Thoracic aorta (tissue), 2 donors: ENCODE measurements at places on chromosomes 16 and 17.

- DNase-seq = no peak
Observed at GRCh38 chr17:37813751-37814150, 68.9 kb upstream of the HNF1B start.

DNA sequence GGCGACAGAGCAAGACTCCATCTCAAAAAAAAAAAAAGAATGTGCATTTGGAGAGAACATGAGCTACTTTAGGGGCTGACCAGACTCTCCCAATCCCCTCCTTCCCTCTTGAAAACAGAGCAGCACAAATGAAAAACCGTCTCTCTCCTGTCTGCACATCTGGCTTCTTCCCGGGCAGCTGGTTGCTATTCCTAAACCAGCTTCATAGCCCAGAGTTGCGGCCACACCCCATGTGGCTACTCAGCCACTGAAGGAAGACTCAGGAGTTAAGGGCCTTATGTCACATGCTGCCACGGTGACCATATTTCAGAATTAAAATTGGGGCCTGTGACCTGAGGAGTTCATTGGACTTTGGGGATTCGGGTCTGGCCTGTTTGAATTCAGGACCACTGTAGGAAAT, 48.3 kb downstream of the KATNIP start:
- DNase-seq = no peak

DNA sequence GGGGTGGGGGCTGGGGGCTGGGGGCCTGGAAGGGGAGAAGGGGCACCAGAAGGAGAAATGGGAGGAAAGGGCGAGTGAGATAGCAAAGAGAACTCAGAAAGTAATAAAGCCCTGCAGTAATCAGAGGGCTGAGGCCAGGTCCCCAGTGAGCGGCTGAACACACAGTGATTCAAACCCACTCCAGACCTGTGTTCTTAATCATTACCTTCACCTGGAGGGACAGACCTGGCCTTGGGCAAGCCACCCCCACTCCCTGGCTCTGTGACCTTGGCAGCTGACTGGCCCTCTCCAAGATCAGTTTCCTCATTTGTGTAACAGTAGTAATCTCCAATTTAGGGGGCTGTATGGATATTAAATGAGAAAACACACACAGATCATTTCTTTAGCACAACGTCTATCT, 150.4 kb downstream of the WWOX start:
- DNase-seq = no peak

GRCh38 chr17:78343543-78344201, 16.2 kb downstream of the SOCS3 start:
- DNase-seq = no peak

DNA sequence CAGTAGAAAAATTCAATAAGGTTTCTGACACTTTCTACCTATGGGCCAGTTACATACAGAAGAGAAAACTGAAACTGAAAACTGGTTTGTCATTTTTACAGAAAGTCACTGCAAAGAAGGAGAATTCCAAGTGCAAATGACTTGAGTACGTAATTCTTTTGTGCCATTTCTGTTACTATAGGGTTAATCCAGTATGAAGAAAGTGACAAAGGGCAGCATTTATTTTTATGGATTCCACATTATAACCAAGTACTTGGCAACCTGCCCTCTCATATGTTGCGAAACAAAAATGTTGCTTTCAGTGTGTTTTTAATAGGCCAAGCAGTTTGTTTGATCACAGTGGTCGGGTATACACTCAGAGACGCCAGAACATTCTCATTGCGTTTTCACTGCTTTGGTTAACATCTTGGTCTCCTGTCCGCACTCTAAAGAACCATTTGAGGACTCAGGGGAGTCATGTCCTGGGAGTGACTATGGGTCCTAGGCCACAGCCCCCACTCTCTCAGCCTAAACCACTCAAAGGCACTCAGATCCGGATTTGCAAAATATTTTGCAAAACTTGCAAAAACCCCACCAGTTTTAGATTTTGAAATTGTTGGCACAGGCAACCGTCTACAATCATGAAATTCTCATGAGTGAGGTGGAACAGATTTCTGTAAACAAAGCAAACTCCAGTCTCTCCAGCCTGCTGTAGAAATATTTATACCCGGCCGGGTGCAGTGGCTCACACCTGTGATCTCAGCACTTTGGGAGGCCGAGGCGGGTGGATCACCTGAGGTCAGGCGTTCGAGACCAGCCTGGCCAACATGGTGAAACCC, 15.4 kb upstream of the HELZ start:
- DNase-seq = no peak

DNA sequence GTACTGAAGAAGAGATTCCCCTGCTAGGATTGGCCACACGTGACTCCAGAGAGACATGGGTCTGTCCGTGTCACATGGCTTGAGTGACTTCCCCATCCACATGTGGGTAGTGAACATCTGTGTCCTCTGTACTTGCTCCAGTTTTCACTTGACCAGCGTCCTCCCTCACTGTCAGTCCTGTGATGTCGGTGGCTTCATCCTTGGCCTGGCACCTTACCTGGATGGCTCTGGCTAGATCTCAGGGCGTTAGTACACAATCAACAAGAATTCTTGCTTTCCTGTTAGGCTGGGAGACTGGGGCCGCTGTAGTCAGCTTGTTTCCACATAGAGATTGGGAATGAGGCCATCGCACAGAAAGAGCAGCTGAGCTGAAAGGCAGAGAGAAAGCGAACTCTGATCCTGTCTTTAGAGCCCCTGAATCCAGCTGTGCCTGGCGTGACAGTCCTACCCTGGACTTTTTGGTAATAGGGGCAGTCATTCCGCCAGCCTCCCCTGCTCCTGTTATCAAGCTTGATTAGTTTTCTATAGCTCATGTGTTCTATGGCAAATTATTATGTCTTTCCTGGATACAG, 227.3 kb downstream of the SNX29 start:
- DNase-seq = no peak

DNA sequence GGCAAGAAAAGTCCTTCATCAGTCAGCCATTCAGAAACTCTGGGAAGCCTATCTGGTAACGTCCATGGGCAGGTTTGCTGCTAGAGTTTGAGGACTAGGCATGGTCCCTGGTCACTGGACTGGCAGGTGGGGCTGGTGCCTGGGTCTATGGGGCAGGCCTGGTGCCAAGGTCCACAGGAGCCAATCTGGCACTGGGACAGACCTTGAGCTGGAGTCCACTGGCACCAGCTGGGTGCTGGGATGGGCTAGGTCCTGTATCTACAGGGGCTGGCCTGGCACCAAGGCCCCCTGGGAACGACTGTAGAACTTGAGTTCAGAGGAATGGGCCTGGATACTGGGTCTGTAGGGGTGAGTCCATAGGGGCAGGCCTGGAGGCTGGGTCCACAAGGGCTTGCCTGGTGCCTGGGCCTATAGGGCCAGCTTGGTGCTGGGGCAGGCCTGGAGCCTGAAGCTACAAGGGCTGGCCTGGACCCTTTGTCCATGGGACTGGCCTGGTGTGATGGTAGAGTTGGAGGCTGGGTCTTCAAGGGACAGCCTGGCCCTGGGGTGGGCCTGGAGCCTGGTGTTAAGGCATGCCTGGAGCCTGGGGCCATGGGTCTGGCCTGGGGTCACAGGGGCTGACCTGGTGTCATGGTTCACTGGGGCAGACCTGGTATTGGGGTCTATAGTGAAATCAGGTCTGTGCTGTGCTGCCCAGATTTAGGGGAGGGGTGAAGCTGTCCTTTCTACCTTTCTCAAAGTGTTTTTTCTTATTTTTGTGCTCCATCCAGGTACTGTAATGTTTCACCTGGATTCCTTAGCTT, 30.5 kb upstream of the NKD1 start:
- DNase-seq = no peak

- DNase-seq = no peak
Observed at GRCh38 chr16:62201911-62202310, 165.7 kb upstream of the CDH8 start.

- DNase-seq = no peak
Observed at GRCh38 chr16:81987706-81988105, 23.6 kb downstream of the SDR42E1 start.

DNA sequence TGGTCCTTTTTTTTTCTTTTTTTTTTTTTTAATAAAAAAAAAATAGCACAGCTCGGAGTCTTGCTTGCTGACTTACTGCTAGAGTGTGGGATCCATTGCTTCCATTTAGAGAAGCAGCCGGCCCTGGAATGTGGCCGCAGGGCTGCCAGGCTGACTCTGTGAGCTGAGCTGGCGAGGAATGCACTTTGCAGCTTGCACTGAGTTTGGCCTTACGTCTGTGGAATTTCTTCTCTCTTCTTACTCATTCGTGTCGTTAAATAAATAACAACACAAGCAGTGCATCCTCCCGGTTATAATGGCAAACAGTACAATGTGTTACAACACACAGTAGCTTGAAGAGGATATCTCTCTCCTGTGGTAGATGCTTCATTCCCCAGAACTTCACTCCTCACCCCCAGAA, 69.2 kb downstream of the PRKCB start:
- no peak for DNase-seq

DNA sequence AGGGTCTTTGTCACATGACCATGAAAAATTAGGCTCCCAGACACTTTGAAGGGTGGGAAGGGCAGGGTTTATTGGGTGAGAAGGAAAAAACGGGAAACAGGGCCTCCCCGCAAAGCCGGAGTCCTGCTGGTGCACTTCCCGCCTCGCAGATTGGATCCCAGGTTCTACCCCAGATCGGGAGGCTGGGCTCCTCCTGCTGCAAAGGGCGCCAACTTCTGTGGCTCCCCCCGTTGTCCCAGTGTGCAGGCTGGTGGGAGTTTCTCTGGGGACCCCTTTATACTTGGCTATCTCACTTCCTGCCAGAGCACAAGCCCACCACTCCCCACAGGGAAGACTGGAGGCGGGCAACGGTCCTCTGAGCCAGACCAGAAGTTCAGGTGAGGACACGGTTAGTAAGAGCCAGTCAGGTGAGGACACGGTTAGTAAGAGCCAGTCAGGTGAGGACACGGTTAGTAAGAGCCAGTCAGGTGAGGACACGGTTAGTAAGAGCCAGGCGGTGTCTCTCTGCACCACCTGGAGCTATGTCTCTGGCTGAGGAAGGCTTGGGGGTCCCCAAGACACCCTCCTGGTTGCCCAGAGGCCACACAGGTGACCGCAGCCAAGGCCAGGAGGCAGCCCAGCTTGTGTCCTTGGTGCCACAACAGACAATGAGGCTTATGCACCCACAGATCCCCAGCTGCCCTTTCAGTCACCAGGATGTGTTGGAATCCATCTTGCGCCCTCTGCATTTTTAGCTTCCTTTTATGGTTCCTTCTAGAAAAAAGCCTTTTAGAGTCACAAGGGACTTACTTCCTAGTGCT, 48.1 kb upstream of the CHMP6 start:
- DNase-seq = no peak

GRCh38 chr17:76775021-76775600, 37.2 kb downstream of the MFSD11 start:
- DNase-seq = no peak

GRCh38 chr17:3474212-3474611, 1.6 kb upstream of the ASPA start:
- DNase-seq = no peak

DNA sequence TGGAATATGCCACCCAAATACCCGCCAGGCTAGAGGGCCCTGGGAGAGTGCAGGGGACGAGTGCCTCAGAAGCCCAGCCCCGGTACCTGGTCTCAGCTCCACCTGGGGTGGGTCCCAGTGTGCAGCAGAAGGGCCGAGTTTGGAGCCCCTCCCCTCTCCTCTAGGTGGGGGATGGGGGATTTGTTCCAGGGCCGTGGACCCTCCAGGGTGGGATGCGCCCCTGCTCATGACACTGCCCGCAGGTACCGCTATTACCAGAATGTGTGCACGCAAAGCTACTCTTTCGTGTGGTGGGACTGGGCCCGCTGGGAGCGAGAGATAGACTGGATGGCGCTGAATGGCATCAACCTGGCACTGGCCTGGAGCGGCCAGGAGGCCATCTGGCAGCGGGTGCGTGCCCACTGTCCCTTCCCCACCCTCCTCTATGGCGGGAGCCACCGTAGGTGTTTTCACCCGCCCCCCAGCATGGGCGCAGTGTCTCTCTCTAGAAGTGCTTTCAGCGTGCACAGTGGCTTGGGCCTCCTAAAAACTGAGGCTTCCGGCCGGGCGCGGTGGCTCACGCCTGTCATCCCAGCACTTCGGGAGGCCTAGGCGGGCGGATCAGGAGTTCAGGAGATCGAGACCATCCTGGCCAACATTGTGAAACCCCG, 1.2 kb downstream of the NAGLU start:
- no peak for DNase-seq

DNA sequence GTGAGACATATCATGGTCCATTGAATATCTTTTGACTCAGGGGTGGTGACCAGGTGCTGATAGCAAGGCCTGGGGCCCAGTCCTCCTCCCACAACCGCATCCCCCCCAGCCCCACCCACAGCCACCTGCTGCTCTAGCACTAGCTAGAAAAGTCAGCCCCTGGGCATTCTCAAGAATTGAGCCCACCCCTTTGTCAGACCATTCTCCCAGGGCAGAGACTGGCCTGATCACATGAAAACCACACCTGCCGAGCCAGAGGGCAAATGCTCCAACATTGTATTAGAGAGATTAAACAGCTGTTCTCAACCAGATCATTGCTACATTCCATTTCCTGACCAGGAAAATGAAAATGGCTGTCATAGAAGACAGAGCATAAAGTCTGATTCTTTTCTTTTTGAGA, 62.4 kb downstream of the RAB11FIP4 start:
- DNase-seq = no peak

DNA sequence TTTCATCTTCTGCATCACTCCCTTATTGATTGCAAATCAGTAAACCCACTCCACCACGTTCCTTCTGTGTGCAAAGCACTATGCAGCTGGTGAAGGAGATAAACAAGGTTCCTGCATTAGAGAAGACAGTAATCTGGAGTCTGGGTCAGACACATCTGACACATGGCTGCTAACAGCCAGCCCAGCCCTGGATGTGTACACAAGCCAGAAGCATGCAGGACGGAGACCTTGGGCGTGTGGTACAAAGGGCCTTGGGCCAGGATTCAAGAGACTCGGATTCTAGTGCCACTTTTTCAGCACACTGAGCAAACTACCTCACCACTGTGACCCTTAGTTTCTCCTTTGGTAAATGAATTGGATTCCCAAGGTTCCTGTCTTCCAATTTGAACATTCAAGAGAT, 86.6 kb upstream of the DNAH9 start:
- DNase-seq = no peak

DNA sequence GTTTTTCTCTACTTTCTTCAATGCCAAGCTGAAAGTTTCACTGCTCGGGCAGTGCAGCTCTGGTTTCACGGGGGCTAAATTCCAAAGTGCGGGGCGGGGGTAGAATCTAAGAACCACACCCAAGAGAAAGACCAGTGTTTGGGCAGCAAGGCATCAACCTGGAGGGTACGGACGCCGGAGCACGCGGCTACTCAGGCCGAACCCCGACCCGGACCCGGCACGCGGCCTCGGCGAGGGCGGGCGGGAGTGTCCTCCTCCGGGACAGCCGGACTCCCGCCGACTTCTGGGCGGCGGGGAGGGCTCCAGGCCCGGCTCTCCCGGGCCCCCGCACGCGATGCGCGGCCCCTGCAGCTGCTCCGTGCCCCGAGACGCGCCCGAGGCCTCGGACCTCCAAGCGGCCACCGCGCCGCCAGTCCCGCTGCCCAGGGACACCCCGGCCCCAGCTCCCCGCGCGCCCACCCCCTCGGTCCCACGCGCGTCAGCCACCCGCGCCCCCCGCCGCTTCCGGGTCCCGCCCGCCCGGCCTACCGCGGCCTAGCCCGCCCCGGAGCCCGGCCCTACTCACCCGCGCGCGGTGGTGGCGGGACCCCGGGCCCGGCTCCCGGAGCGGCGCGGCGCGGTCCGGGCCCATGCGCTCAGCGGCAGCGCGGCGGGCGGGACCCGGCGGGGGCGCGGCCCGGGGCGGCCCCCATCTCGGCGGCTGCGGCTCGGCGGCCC, 561 bp downstream of the AXIN1 start:
- no peak for DNase-seq
